Activated CD8-positive, alpha-beta memory T cell treated with anti-CD3 and anti-CD28 coated beads for 24 hours (primary cell): ENCODE measurements at places on chromosomes 1 and 21.

DNA sequence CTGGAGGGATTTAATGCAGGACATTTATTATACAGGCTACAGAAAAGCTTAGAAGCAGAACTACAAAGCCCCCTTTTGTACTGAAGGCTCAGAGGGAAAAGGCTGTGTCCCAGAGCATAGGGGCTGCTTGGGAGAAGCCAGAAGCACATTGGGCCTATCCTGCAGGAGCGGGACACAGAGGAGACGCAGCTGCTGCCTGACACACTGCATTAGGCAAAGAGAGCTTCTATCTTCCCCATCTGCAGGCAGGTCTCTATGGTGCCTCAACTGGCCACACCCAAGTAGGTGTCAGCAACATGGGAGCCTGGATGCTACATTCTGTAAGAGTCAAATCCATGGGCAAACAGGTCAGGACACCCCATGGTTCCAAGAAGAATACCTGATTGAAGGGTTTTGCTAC lies 595.9 kb downstream of the AJAP1 start:
- peak; percentile 28 for DNase-seq

DNA sequence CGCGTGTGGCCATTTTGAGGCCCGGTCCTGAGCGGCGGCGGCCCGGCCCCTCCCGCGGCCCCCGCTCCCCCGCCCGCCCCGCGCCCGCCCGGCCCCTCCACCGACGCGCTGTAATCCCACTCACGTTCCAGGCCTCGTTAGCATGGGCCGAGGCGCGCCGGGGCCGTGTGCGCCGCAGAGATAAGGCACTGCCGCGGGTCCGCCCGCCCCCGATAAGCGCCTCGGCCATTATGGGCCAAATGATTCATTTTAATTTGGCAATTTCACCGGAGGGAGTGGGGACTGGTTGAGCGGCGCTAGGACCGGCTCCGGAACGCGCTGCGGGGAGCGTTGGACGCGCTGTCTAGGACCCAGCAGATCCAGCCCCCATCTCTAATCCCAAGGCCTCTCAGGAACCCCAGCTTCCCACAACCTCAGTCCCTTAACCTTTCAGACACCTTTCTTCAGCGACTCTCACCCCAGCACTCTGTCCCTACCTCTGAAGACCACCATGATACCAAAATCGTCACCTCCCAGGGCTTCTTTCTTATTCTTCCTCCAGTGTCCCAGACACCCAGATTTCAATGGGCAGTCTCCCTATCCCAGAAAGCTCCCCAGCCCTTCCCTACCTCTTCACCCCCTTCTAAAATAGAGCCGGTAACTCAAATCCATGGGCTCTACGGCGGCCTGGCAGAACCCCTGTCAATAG lies at the start of gene TAL1:
TSS of gene TAL1 (minus strand) at position 39 of the 688 bp plus-strand sequence. CDS start 6,337 bp downstream, outside the sequence.
- no peak for DNase-seq

- DNase-seq: no peak
These were observed 17.3 kb downstream of the NOC2L start for GRCh38 chr1:941588-942383.

DNA sequence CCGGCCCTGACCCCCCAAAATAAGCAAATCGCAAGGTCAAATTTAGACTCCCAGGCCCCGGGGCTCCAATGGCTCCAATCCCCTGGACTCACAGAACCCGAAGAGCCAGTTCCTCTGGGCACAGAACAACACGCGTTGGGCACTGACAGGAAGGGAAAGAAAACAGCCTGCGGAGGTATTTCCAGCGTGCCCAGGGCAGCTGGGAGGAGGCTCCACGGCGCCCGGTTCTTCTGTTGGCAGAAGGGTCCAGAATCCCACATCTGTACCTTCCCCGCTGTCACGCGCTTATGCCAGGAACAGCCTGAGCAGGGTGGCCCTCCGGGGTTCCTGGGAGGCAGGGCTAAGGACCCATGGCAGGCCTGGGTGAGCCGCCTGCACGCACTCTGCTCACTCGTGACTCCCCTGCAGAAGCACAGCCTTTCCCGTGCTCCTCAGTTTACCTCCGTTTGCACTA lies 85.5 kb downstream of the RIPK4 start:
- DNase-seq: no peak

GRCh38 chr1:63740432-63740831 lies 33.4 kb upstream of the ROR1 start:
- DNase-seq: no peak

DNA sequence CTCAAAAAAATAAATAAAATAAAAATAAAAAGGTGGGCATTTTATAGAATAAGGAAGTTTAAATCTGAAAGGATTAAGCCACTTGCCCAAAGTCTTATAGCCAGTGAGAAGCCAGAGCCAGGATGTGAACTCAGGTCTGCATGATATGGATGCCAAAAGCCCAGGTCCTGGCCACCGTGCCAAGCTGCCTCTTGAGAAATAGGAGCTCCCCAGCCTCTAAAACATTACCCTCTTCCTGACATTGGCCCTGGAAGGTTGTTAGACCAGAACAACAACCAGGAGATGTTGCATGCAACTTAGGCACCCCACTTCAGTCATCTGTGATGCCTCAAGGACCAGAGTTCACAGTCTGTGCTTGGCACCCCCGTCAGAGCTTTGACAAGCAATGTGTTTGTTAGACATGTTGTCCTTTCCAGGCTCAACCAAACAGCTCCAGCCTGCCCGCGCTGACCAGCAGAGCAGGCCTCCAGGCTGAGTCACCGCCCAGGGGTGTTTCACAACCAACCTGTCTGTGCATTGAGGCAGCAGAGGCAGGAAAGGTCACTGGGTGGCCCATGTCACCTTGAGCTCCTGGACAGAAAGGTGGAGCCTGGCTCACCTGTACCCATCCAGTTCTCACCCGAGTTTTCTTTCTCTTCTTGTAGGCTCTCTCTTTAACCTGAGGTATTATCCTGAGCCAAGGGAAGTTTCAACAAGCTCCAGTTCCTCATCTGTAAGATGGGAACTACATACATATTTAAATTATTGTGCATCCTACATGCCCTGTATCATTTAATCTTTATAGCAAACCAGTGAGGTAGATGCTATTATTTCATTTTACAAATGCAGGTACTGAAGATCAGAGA lies 14.9 kb upstream of the MED18 start:
- no peak for DNase-seq
